ENCODE measurements at places on chromosomes 7 and 10.

DNA sequence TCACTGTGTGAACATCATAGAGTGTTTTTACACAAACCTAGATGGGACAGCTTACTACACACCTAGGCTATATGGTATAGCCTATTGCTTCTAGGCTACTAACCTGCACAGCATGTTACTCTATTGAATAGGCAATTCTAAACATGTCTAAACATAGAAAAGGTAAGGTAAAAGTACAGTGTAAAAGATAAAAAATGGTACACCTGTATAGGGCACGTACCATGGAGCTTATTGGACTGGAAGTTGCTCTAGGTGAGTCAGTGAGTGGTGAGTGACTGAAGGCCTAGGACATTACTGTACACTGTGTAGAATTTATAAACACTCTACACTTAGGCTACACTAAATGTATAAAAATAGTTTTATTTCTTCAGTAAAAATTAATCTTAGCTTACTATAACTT is 182.0 kb upstream of the THSD7A start:
- no peak for DNase-seq

GRCh38 chr10:91559169-91559568 is 73.7 kb downstream of the PPP1R3C start:
- no peak for DNase-seq

- no peak for DNase-seq
These were observed 107.7 kb upstream of the ANK3 start for GRCh38 chr10:60497364-60497763.

- DNase-seq = no peak
These were observed 111.0 kb downstream of the EGFR start for GRCh38 chr7:55129541-55130394.

- DNase-seq = no peak
These were observed 181.2 kb upstream of the PRSS58 start for GRCh38 chr7:142438923-142439515.

DNA sequence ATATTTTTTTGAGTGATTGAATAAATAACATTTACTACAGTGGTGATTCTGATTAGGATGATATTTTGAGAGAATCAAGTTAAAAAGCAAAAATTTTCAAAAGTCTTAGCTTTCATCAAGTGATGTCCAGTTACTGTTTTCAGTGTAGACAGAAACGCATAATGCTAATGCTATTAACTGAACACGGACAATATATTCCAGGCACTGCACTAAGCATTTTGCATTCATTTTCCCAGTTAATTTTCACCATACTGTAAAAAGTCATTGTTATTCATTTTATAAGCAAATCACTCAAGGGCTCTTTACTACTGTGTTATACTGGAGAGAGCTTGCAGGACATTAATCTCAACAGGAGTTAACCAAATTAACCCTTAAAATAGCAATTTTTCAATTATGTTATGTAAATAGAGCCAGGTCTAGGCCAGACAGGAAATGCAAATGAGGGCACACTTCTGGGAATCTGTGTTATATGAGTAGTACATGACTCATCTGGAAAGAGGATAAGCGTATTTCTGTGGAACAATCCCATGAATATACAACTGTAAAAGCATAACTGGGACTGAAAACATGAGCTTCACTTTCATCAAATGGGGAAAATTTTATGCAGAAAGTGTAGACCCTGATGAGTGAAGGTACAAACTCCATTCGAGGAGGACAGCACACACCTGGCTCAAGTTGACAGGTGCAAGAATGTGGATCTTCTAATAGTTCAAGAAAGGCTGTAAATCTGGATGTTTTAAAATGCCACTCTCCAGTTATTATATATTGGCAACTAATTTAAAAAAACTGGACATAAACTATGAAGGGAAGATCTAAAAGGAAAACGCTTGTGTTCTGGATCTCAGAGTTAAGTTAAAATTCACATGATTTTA is 75.4 kb downstream of the ANK3 start:
- no peak for DNase-seq

DNA sequence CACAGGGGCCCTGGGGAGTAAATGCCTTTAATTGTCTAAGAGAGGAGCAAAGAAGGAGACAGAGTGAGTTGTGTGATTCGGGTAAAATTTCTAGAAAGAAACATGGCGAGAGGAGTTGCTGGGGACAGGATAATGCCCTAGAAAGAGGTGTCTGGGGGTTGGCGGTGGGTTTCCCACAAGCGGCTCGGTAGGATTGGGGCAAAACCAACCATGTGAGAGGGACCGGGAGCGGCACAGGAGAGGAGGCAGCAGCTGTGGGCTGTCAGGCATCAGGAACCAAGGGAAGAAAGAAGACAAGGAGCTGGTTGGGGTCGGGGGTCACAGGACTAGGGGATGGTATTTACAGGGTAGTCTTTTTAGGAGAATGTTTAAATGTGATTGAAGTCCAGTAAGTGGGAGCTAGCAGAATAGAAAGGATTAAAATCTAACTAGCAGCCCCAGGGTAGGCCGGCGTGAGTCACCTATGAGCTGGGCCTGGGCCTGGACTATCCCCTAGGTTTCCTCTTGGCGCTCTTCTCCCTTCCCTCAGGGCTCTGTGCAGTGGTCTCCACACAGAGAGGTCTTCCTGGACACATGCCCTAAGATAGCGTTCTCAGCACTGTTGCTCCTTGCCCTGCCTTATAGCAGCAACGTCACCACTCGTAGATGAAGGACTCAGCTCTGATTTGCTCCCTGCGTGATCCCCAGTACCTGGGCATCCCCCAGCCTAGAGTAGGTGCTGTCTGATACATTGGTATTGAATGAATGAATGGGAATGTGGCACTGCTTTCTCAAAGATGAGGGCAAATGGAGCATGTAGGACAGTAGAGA is 32.6 kb downstream of the IKZF1 start:
- DNase-seq = no peak

- DNase-seq = no peak
These were observed 74.2 kb upstream of the HECW1 start for GRCh38 chr7:43038254-43038653.

DNA sequence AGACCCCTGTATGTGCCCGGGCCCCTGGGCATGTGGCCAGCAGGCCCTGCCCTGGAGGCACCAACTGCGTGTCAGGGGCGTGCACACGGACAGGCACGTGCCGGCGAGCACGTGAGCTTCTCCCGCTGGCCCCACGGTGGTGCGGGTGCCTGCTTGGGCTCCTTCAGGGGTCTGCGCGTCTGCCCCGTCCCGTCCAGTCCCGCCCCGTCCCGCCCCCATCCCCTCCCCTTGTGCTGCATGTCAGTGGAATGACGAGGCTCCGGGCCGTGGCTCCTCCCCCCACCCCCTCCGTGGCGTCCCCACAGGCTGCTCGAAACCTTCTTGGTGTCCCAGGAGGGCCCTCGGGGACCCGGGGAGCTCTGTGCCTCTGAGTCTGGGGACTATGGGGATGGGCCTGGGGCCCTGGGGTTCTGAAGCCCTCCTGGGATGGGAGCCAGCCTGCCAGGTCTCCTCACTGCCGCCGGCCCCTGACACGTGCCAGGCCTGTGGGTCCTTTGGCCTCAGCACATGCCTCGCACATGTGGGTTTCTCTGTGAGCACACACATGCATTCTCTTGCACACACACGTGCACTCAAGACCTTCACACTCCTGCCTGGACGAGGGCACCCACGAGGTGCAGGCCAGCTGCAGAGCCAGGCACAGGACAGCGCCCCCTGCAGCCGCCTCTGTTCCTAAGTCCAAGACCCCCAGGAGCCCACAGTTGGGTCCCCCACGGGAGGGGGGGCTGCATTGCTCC is 27.5 kb upstream of the AMZ1 start:
- no peak for DNase-seq
